Renal cortex interstitium (tissue), 15 donors: ENCODE measurements at places on chromosomes 6 and 20. TPM values are rescaled to one million over a fixed set of nuclear protein-coding genes. Genes with fewer than 3 reads are reported as not detected.

DNA sequence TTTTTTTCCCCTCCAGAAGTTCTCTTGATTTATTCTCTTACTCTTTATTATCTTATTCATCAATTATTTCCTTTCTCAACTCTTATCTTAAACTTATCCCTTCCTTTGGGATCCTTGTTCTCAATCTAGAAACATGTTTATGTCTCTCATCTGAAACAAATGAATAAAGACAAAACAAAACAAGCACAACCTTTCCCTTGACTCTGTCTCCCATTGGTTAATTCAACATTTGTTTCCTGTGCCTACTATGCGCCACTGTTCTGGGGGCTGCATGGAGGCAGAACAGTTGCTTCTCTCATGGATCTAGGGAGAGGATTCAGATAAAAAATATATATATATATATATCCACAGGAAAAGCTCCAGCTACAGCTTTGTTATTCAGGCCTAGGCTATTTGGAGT is 5.2 kb upstream of the MRAP2 start:
- no peak for DNase-seq

Gene SMAP1
- 30.9 TPM for polyA plus RNA-seq

DNA sequence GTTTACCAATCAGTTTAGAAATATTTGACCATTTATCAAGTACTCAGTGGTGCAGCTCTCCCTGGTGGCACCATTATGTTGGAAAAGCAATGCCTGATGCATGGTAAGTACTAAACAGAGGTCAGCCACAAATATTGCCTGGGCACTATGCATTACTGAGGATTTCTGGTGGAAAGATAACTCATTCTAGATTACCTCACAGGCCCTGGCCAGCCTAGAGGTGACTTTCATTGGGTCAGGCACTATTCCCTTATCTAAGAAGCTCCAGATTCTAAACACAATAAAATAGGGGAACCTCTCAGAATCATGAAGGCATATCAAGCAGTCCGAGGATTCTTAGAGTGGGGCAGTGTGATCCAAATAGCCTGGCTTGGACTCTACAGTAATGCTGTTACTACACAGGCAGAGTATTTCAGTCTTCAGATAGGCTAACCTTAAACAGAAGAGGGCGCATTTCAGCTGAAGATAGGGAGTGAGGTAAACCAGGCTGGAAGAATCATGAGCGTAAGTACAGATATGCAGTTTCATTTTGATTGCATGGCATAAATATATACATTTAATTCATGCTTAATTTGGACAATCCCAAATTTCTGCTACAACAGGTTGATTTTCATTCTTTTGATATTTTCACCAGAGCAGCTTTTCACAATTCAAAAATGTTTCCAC is 12.1 kb downstream of the LGSN start:
- DNase-seq, result no peak

- DNase-seq, result no peak
These were observed 44.2 kb upstream of the ESR1 start for GRCh38 chr6:151763303-151763702.

- no peak for DNase-seq
These were observed 4.9 kb downstream of the ANKRD66 start for GRCh38 chr6:46751658-46752057.
